ENCODE measurements at places on chromosomes 6 and 20.

DNA sequence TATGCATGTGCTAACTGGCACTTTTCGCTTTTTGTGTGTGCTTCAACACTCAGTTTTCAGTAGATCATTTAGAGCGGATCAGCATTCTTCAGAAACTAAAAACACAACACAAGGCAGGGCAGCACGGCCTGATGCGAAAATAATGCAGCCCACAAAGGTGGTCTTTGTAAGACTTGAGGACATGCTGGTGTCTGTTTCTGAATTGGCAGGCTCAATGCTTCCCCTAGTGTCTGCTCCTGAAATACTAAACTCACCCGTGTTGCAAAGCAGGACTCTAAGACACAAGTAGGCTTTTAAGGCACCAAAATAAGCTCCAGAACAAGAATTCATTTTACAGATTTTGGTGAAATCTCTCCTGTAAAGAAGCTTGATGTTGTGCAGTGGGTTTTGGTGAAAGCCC, 676.5 kb downstream of the TENT5A start:
- no peak overlapping the region for H3K27ac ChIP-seq
- H3K4me1 ChIP-seq = no peaks in the 10 kb centered on the region
- no peak overlapping the region for H3K4me3 ChIP-seq
- DNase-seq = peak; percentile 41
- H3K36me3 ChIP-seq = no peaks in the 10 kb centered on the region
- H3K27me3 ChIP-seq = no peaks in the 10 kb centered on the region

DNA sequence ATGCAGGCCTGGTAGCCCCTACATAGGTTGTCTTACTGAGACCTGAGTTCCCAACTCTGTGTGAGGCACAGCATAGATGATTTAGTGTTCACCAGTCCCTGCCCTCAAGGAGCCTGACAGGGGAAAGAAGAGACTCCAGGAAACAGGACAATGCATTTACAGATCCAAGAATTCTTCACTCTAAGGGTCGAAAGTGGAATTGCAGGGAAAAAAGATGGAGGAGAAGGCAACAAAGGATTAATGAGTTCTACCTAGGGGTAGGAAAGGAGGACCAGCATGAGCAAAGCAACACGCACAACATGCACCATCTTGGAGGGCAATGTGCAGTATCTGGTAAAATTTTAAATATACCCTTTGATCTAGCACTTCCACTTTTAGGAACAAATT, 5.9 kb downstream of the SPAG4 start:
- no peak overlapping the region for H3K27ac ChIP-seq
- DNase-seq = no peak
- H3K36me3 ChIP-seq = peaks cover 13% of the 10 kb centered on the region
- H3K27me3 ChIP-seq = no peaks in the 10 kb centered on the region
- H3K4me1 ChIP-seq = peaks cover 40% of the 10 kb centered on the region

DNA sequence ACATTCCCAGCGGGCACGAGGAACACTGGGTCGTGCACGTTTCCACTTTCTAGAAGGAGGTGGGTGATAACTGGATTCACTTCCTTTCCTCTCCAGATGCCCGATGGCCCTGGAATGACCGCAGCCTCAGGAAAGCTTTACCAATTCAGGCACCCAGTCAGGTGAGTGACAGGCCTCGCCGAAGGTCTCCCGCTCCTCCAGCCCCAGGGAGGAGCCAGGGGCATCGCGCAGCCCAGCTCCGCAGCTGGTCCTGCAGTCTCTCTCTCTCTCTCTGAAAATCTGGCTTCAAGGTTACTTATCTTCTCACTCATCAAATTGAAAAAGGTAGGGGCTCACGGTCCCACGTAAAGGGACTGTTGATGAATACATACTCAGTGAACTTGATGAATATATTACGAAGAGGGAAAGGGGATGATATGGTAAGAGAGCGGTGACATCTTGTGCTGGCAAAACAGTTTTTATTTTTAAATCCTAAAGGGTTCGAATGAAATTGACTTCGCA, 891 bp downstream of the RIPPLY2 start:
- no peak overlapping the region for H3K4me3 ChIP-seq
- no peak overlapping the region for H3K27ac ChIP-seq
- no peaks in the 10 kb centered on the region for H3K27me3 ChIP-seq
- H3K36me3 ChIP-seq = no peaks in the 10 kb centered on the region

- no peaks in the 10 kb centered on the region for H3K4me1 ChIP-seq
- no peak for DNase-seq
- no peaks in the 10 kb centered on the region for H3K27me3 ChIP-seq
- H3K27ac ChIP-seq = no peak overlapping the region
- H3K36me3 ChIP-seq = no peaks in the 10 kb centered on the region
Measured at GRCh38 chr6:169529931-169530751, 171.7 kb downstream of the WDR27 start.

DNA sequence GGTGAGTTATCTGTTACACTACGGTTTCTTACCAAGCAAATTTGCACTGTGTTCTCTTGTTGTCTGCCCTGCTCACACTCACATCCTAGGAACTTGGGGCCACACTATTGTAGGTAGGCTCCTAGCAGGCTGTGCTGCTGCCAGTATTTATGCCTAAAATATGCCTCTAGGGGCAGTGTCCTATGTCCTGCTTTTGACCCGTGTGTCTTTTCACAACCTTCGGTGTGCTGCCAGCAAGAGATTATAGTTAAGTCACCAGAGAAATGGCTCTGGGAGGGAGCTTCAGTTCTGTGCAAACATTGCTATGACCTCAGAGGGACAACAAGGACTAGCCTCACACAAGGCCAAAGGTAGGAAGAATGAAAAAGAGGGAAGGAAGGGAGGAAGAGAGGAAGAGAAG, 8.9 kb upstream of the TAAR5 start:
- no peak overlapping the region for H3K27ac ChIP-seq
- no peaks in the 10 kb centered on the region for H3K36me3 ChIP-seq
- peak; percentile 63 for DNase-seq
- H3K4me1 ChIP-seq = no peaks in the 10 kb centered on the region
- H3K27me3 ChIP-seq = no peaks in the 10 kb centered on the region
- H3K4me3 ChIP-seq = no peak overlapping the region

DNA sequence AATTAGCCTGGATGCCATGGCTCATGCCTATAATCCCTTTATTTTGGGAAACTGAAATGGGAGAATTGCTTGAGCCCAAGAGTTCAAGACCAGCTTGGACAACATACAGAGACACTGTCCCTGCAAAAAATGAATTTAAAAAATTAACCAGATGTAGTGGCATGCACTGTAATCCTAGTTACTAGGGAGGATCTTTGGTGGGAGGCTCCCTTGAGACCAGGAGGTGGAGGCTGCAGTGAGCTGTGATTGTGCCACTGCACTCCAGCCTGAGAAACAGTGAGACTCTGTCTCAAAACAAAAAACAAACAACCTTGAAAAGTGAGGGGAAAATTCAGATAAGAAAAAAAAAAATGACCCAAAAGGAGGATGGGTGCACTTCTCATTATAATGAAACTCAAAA, 23.4 kb downstream of the CAP2 start:
- DNase-seq = no peak
- H3K4me1 ChIP-seq = no peaks in the 10 kb centered on the region
- H3K36me3 ChIP-seq = no peaks in the 10 kb centered on the region
- H3K27me3 ChIP-seq = no peaks in the 10 kb centered on the region

DNA sequence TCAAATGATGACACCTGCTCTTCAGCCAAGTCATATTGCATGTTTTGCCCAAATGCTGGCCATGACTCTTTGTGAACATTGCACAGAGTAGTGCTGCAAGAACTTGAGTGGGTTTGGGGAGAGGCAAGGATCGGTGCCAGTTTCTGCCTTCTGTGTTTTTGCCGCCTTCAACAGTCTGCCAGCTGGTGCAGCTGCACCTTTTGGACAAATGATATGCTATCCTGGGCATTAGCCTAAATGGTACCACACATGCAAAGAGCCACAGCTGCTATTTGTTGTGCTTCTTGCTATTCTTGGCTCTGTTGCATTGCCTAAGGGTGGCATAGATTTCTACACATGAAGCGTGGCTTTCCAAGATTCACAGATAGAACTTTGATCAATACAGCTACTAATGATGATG, 189.0 kb upstream of the CCN2 start:
- H3K27me3 ChIP-seq = no peaks in the 10 kb centered on the region
- DNase-seq = no peak
- no peak overlapping the region for H3K27ac ChIP-seq
- H3K36me3 ChIP-seq = no peaks in the 10 kb centered on the region
- no peak overlapping the region for H3K4me3 ChIP-seq

GRCh38 chr6:52286798-52287432, 2.4 kb upstream of the MCM3 start:
- H3K27me3 ChIP-seq = no peaks in the 10 kb centered on the region
- peaks cover 16% of the 10 kb centered on the region for H3K36me3 ChIP-seq
- no peak overlapping the region for H3K27ac ChIP-seq

DNA sequence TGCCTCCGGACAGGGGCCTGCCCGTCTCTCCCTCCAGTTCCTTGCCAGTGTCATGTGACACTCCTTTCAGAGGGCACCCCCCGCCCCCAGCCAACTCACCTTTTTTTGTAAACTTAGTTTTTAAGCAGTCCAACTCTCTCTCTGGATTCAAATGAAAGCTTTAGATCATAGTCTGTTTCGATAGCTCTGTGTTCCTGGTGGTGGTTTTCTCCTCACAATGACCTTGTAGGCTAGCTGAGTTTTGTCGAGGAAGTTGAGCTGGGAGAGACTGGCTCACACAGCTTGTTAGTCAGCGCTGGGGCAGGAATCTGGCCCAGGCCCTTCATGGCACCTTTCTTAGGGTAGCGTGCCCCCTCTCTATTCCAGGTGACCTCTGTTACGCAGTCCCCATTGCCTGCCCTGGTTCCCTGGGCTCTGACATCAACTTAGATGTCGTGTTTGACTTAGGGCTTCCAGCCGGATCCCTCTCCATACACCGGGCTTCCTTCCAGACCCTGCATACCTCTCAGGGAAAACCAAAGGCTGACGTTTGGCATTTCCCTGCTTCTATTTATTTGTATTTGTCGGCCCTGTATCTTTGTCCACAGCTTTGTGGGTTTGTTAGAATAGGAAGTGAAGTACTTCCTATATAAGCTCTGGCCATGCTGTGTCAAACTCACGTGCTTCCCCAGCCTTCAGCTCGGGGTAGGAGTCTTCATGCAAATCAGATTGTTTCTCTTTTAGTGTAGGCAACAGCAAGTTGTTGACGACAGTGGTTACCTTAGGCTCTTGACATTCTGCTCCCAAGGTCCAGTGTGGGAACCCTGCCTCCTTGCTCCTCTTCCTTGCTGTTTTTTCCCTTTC, 12.7 kb downstream of the IGF2R start:
- no peak overlapping the region for H3K4me3 ChIP-seq
- no peak overlapping the region for H3K27ac ChIP-seq
- H3K4me1 ChIP-seq = peaks cover 31% of the 10 kb centered on the region
- peak; percentile 51 for DNase-seq
- H3K36me3 ChIP-seq = no peaks in the 10 kb centered on the region
- H3K27me3 ChIP-seq = no peaks in the 10 kb centered on the region

GRCh38 chr6:149560736-149561135, 5.4 kb upstream of the GINM1 start:
- no peak overlapping the region for H3K27ac ChIP-seq
- no peak overlapping the region for H3K4me3 ChIP-seq
- H3K4me1 ChIP-seq = peaks cover 13% of the 10 kb centered on the region
- H3K27me3 ChIP-seq = no peaks in the 10 kb centered on the region

DNA sequence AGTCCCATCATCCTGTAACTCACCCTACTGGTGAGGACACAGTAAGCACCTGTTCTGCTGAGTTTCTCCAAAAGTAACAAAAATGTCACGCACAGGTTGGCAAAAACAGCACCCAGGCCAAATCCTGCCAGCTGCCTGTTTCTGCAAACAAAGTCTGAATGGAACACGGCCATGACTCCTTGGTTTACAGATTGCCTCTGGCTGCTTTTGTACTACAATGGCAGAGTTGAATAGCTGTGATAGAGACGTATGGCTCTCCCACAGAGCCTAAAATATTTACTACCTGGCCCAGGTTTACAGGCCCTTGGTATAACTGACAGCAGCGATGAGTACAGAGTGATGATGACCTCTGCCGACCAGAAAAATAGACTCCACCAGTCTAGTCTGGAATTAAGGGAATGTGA, 52.6 kb downstream of the CNKSR3 start:
- H3K27ac ChIP-seq = no peak overlapping the region
- no peaks in the 10 kb centered on the region for H3K27me3 ChIP-seq
- no peaks in the 10 kb centered on the region for H3K36me3 ChIP-seq

- no peaks in the 10 kb centered on the region for H3K4me1 ChIP-seq
- no peaks in the 10 kb centered on the region for H3K36me3 ChIP-seq
- no peak overlapping the region for H3K4me3 ChIP-seq
- no peak for DNase-seq
- H3K27me3 ChIP-seq = no peaks in the 10 kb centered on the region
Measured at GRCh38 chr20:15235471-15236198, 898.2 kb upstream of the FLRT3 start.

DNA sequence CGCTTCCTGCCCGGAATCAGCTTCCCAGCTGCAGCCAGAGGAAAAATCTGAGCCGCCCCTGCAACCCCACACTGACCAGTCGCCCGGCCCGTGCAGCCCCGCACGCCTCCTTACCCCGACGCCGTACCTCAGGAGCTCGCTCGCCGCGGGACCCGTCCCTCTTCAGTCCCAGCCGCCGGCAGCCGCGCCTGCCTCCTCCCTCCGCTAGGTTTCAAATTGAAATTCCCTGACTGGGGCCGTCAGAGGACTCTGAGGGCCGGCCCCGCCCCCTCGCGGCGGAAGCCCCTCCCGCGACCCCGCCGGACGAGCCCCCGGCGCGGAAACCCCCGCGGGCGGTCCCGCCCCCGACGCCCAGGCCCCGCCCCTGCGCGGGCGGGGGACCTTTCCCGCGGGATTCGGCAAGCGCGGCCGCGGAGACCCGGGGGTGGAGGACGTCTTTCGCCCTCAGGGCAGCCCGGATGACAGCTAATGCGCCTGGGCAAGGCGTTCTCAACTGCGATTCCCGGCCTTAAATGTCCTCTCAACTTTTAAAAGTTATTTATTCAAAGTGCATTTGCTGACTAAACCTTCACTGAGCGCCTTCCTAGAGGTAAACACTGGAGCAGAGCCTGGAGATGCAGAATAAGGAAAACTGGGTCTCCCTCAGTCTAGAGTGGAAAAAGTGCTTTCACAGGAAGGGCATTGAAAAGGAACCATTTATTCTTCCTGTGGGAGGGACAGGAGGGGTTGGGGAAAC, at the start of gene EPB41L2:
TSS of gene EPB41L2 (minus strand) at position 218 of the 736 bp plus-strand sequence. CDS start 106,760 bp downstream, outside the sequence.
- DNase-seq = peak; percentile 81
- peak within 1 kb of the TSS; percentile 68 for H3K4me3 ChIP-seq
- H3K36me3 ChIP-seq = no peaks in the 10 kb centered on the region
- no peak within 1 kb of the TSS for H3K27ac ChIP-seq

DNA sequence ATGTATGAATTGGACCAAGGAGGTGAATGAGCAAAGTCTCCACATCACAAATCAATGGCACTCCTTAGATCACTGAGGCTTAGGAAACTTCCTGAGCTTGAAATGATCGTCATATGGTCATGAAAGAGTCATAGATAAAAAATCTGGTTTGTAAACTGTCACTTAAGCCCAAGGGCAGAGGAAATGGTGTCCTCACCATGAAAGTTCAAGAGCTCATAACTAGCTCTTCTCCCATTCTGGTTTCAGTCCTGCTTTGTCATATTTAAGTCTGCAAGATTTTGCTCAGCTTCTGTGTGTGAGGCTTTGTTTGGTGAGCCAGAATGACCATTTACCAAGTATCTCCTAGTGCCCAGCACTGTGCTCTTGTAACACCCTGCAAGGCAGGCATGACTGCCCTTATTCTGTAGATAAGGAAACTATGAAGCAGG, 60.5 kb downstream of the GJA10 start:
- no peaks in the 10 kb centered on the region for H3K36me3 ChIP-seq
- H3K4me1 ChIP-seq = no peaks in the 10 kb centered on the region
- no peak overlapping the region for H3K27ac ChIP-seq

All from Karpas-422 (cell line).